Activated T-cell treated with anti-CD3 and anti-CD28 coated beads, Interleukin-2, amount 50 U/mL, for 24 hours (primary cell): ENCODE measurements at places on chromosomes 7 and 10.

DNA sequence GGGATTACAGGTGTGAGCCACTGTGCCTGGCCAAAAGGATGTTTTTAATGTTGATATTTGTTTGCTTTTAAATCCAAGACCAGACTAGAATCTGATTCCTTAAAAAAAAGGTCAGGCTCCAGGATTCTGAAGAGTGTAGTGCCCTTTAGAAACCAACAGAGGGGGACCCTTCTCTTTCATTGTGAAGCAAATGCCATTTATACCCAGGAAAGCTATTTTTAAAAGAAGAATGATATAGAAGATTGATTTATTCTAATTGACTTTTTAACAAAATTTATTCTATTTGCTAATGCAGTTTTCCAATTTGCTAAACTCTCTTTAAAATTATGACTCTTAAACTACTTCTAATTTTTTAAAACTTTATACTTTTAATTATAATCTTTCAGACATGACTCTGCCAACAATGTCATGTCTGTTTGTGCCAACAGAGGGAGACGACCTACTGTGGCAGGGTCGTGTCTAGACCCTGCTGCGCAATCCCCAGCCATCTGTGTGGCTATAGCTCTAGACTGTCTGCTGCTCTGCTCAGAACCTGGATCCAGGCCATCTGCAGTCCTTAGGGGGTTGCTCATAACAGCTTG is 201.0 kb upstream of the IMMP2L start:
- no peak for DNase-seq

- DNase-seq, result no peak
Measured at GRCh38 chr7:105800849-105801534, 75.4 kb downstream of the ATXN7L1 start.

GRCh38 chr10:59698326-59698725 is 11.3 kb downstream of the SLC16A9 start:
- DNase-seq, result no peak

DNA sequence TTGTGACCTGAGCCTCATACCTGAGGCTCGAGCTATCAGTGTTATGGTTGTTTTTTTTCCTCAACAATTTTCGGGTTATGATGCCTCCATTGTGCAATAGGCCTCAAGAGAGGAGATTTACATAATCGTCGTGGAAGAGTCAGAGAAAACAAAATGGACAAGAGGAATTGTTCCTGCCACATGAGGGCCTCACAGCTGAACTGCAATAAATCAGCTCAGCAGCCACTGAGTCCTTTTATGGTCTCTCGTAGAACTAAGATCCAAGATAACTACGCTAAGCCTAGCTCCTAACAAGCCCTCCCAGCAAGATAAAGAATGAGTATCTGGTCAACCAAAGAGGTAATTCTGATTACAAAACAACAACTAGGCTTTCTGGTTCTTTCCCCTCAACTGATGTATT is 336.8 kb downstream of the WDR11 start:
- no peak for DNase-seq

DNA sequence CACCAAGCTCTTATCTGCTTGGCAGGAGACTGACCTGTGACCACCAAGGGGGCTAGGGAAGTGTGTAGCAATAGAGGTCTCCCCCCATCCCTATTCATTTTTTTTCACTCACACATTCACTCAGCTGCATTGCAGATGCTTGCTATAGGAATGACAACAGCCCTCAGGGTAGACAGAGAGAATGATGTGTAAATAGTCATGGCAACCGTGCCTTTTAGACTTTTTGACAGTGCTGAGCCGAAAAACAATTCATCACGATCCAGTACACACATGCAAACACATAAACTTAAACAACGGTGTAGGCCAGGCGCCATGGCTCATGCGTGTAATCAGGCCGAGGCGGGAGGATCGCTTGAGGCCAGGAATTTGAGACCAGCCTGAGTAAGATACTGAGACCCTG is 7.6 kb upstream of the ELN start:
- DNase-seq, result no peak

DNA sequence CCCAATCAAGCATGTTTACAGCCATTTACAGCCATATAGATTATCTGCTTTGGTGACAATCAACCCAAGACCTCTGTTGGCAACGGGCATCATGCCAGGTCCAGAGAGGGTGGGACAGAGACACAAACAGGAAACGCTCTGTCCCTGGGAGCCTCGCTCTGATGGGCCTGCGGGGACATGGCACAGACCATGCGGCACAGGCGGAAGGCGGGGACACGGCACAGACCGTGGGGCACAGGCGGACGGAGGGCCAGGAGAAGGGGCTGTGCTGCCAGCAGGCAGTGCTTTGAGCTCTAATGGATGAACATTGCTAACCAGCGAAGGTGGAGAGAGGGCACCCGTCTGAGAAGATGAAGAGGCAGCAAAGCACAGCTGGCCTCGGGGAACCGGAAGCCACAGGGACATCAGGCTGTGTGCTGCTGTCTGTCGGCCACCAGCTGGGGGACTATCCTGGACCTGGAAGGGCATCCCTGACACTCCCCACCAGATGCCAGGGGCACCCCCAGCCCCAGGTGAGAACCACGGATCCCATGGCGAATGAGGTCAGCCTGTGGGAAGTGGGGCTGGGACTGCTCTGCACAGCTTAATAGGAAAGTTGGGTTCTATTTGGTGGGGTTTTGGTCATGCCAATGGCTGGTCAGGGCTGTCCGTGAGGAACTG is 61.0 kb downstream of the DIP2C start:
- no peak for DNase-seq

GRCh38 chr7:137241655-137242360 is 101.7 kb downstream of the PTN start:
- DNase-seq, result no peak

GRCh38 chr7:97075928-97076327 is 41.6 kb upstream of the SDHAF3 start:
- no peak for DNase-seq

GRCh38 chr10:127564644-127565043 is 15.5 kb downstream of the NPS start:
- DNase-seq, result no peak

- DNase-seq, result no peak
Measured at GRCh38 chr10:104139221-104139620, 17.2 kb downstream of the SFR1 start.

GRCh38 chr7:88201305-88201704 is 18.5 kb downstream of the SRI start:
- DNase-seq, result no peak

DNA sequence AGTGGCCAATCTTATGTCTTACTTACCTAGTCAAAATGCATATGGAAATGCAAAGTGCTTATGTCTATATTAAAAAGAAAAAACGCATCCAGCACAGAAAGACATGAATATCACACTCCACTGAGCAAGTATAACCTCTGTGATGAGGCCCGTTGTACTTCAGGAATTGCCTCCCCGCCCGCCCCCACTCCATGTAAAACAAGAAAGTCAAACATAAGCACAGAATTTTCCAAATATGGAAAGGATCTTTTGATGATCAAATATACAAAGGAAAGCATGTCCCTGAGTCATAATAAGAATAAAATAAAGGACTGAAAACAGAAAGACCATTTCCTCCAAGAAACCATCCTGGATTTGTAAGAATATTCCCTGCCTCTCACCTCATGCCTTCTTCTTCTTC is 229.1 kb downstream of the BAMBI start:
- no peak for DNase-seq

DNA sequence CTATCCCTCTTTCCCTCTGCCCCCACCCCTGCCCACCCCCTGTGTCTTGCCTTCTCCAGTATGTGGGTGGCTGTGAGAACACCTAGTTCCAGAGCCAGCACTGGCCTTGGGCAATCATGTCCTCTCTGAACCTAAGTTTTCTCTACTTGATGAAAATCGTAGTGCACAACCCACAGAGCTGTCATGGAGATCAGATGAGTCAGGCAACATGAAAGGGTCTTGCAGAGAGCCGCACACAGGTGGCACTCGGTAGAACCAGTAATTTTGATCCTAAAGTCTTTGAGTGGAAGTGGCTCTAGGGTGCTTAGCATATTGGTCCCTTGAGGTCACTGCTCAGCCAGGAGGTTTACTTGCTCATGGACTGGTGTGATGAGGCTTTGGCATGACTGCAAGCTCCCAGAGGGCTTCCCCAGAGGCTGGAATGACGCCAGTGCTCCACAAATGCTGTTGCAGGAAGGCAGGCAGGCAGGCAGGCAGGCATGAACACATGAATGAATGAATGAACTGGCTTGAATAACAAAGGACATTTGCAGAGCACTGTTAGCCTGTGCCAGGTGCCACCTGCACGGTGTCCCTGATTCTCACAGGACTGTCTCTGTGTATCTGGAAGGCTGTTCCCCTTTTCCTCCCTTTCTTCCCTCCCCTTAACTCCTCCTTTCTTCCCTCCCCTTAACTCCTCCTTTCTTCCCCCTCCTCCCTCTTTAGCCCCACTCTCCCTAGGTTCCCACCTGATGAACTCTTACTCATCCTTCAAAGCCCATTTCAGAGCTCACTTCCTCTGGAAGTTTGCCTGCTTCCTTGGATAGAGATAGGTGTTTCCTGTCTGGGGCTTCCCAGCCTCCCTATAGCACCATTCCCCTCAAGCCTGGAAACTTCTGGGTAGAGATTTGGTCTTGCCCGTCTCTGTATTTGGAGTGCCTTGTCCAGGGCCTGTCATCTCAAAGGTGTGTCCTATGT is 27.2 kb upstream of the CTBP2 start:
- DNase-seq, result no peak

- DNase-seq, result no peak
Measured at GRCh38 chr7:29604052-29604451, 40.4 kb downstream of the PRR15 start.

- no peak for DNase-seq
Measured at GRCh38 chr10:117805139-117805538, 241.6 kb downstream of the RAB11FIP2 start.

- DNase-seq, result no peak
Measured at GRCh38 chr10:47294501-47294900, 5.5 kb upstream of the GDF10 start.
